CD4-positive, CD25-positive, alpha-beta regulatory T cell (primary cell): ENCODE measurements at places on chromosomes 1 and 21.
A peak's percentile ranks its signal among the peaks of the same experiment; 100 is the strongest.

- DNase-seq: no peak
These were observed 25.5 kb downstream of the C1orf198 start for GRCh38 chr1:230842801-230843200.

- DNase-seq: no peak
These were observed 85.6 kb downstream of the NKAIN1 start for GRCh38 chr1:31154000-31154631.

DNA sequence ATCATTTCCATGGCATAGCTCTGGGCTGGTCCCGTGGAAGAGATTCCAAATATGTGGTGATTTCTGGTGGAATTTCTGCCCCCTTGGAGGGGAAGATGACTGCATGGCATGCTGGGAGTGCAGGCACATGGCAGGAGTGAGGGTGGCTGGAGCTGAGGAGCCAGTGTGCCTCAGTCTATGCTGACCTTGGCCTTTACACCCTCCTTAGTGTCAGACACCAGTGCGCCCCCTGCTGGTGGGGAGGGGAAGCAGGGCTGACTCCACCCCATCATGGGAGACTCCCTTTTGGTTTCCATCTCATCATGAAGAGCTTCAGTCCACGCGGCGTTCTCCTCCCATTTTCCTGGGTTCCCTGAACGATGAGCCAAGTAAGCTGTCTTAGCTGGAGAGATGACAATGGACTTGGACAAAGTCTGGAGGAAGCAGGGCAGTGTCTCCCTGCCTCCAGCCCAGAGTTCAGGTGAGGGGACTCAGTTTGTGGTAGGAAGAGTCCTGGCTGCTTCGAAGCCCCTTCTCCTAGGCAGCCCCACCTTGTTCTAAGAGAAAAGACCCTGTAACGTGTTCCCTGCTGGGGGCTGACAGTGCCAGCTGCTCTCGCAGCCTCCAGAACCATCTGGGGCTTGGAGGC is 10.3 kb downstream of the ALX3 start:
- DNase-seq: peak; percentile 67

- DNase-seq: no peak
These were observed 158.5 kb downstream of the NFIA start for GRCh38 chr1:61240878-61241277.

DNA sequence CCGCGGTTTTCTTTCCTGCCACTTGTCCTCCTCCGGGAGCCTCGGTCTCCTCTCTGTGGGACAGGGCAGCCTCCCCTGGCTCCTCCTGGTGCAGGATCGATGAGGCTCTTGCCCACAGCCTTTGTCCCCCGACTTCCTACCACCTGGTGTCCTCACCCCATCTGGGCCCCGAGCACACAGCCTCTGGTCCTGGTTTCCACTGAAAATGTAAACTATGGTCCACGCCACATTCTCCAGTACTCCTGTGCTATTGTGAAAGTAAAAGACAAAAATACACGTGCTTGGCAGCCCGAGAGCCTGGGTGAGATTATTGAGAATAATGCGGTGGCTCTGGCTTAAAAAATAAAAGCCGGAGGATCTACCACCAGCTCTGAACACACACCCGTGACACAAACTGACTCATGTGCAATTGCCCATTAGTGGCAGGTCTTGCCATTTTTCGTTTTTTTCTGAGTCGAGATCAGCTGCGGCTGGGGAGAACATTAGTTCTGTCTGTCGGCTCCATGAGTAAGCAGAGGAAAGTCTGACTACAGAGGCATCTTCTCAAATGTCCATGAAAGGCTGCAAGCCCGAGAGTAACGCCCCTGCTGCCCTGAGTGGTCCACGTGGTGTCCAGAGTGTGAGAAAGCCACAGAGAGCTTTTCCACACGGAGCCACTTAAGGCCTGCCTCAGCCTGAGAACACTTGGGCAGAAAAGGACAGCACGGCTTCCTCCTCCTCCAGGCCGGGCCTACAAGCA is 5.7 kb upstream of the COL6A2 start:
- DNase-seq: no peak
